AG09309 (cell line): ENCODE measurements at places on chromosomes 6 and 20.

DNA sequence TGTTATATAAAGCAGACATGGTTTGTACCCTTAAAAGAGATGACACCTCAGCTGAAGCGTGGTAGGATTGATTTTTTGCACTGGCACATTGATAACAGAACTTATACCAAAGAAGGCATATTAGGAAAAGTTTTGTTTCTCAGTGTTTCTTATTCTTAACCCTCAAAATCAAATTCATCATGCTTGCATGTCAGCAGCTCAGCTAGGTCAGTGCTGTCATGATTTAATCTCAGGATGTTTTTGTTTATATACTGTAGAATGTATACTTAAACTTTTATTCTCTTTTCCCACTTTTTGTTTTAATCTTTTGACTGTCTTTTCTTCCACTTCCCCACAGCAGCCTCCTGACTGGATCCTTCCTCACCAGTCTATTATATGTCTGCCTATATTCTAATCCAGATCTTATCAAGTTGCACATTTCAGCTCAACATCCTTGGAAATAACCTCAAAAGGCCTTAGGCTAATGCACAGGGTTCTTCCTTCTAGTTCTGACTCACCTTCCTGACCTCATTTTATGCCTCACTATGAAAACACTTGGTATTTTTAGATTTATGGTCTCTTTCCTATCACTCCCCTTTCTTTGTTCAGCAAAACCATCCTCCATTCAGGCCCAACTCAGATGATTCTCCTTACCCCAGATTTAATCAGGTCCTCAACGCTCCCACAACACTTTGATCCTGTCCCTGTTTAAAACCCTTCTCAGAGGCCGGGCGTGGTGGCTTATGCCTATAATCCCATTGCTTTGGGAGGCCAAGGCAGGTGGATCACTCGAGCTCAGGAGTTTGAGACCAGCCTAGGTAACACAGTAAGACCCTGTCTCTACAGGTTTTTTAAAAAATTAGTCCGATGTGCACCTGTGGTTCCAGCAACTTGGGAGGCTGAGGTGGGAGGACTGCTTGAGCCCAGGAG is 7.2 kb downstream of the HEBP2 start:
- peak; percentile 28 for DNase-seq

- DNase-seq, result peak; percentile 28
Measured at GRCh38 chr20:4067600-4068261, 52.4 kb upstream of the RNF24 start.

DNA sequence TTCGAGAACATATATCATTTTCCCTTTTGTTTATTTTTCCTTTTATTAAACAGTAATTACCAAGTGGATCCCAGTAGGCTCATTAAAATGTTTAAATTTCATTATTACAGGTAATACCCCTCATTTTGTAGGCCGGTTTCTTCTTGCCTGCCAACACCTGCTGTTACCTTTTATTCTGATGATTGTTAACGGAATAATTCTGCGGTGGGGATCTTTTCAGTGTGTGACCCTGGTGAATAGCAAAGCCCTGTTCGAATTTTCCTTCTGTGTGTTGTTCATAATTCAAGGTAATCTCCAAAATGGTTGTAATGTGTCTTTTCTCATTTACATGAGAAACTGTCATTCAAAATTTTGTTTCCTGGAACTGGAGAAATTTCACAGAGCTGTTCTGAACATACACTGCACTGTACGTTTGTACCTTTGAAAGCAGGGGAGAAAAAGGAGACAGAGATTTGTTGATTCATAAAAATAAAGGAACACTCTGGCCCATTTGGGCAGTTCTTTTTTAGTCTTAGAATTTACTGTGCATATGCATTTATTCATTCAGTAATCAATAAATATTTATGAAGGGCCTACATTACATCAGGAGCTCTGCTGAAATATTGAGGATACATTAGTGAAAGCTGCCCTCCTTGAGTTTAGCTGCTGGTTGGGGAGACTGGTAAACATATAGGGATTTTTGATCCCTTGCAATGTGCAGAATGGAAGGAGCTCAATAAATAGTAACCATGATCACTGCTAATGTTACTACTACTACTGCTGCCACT is 502.0 kb downstream of the QKI start:
- DNase-seq, result no peak

- no peak for DNase-seq
Measured at GRCh38 chr6:31861919-31862343, 690 bp downstream of the NEU1 start.

GRCh38 chr20:40966103-40966502 is 62.5 kb upstream of the TOP1 start:
- no peak for DNase-seq

DNA sequence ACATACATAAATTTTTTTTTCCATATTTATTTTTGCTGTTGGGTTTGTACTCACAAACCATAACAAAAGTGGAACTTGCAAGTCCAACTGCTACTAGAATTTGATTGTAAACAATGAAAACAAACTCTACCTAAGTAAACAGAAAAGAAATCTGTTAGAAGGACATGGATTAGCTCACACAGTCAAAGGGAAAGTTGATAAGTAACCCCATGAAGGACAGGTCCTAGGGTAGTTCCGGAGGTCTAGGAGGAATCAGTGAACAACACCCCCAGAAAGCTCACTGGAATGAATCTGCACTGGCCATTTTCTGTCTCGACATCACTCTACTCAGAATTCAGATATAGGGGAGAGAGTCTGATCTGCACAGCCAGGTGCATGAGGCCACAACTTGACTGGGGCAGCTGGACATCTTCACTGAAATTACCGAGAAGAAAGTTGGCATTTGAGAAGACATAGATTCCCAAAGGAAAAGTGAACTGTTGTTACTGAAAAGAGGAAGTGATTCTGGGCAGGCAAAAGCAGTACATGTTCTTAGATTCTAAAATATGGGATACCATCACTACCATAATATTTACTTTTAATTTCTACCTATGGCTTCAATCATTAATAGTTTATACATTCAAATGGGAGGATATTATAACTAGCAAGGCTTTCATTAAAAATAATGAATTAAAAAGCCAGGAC is 76.4 kb downstream of the HMGN3 start:
- no peak for DNase-seq

GRCh38 chr6:489001-489400 is 97.4 kb downstream of the IRF4 start:
- no peak for DNase-seq

- no peak for DNase-seq
Measured at GRCh38 chr20:48785801-48786200, 42.0 kb downstream of the PREX1 start.

DNA sequence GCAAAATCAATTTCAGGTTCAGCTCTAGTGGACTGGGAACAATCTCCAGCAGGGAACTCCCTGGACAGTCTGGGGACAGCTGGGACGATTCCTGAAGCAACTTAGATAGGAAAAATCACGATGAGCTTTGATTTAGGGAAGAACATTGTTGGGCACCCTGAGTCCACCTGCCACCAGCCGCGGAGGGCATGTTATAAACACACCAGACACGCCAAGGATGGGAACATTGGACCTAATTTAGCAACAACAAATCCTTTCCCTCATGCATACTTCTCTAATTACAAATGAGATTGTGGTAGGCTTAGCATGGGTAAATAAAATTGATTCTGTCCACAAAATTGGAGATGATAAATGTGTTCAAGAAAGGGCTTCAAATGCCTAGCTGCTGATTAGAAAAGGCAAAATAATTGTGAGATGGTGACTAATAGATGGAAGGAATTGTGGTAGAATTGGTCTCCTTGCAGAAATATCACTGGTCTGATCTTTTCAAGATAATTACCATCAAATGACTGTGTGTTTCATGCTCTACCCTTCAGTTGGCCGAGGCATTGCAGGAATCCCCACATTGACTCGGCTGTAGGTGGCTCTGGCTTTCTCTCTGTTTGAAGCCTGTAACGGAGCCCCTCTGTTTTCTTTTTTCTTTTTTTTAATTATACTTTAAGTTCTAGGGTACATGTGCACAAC is 6.1 kb upstream of the NANP start:
- no peak for DNase-seq

DNA sequence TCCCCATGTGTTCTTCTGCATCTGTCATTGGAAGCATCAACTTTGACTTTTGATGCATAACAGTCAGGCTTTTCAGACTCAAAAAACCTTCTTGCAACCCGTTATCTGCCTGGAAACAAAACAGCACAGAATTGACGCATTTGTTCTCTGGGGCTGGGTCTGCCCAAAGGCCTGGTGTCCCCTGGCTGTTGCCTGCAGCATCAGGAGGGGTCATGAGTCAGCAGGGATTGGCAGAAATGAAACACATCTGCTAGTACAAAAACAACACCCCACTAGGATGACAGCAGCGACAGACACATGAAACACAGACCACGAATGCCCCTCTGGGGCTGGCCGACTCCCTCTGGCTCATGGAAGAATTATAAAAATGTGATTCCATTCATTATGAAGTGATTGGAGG is 157.6 kb upstream of the INSM1 start:
- no peak for DNase-seq

GRCh38 chr20:45987108-45987780 is 15.2 kb upstream of the ZNF335 start:
- DNase-seq, result no peak

GRCh38 chr6:136085370-136086115 is 164.6 kb downstream of the MTFR2 start:
- DNase-seq, result no peak
